ENCODE measurements at places on chromosomes 4 and X.

DNA sequence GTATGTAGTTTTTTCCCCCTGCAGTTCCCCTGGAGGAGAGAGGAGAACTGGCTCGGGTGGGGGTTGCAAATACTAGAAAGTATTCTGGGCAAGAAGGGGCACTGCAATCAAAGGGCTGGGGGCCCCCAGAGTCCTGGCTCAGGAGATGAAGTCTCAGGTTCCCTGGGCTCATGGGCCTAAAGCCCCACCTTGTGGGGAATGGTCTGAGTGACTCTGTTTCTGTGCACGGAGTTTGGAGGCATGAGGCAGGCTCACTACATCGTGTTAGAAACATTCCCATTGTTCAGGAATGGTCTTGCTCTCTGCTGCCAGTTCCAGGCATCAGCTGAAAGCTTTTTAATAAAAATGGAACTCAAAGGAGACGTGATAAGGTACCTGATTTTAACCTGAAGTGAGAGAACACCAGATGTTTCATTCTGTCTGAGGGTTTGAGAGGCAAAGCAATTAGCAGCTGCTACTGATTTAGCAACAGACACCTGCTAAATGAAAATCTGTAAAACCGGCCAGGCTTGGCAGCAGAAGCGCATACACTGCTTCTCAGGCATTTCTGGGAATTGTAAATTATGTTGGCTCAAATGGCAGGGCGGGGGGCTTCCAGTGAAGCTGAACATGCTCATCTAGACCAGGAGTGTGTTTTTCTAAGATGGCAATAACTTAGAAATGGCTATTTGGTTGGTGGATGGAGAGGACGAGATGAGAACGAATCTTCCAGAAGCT is 122.7 kb downstream of the TMEM164 start:
- DNase-seq, result no peak

- DNase-seq, result no peak
These were observed 621 bp upstream of the SUV39H1 start for GRCh38 chrX:48695925-48696300.

DNA sequence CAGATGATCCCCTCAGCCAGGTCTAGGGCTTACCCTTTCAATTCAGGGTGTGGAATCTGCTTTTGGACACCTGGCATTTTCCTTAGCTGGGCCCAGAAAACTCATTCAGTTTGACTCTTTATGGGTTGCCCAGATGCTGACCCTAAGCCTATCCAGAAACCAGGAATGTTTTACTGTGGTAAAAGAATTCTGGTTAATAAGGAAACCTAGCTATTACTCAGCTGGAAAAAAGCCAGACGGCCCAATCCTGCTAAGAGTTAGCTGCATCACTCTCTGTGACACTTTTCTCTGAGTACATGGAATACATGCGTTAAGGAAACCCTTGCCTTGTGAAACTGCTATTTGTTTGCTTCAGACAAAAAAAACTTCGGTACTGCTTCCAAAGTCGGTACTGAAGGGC is 28.0 kb downstream of the ING2 start:
- no peak for DNase-seq

- no peak for DNase-seq
These were observed 69.2 kb downstream of the SRPX start for GRCh38 chrX:38151441-38151840.

- DNase-seq, result no peak
These were observed 179.1 kb upstream of the KLHL4 start for GRCh38 chrX:87338510-87338909.

GRCh38 chr4:182843808-182844325 is 73.3 kb downstream of the DCTD start:
- DNase-seq, result no peak

DNA sequence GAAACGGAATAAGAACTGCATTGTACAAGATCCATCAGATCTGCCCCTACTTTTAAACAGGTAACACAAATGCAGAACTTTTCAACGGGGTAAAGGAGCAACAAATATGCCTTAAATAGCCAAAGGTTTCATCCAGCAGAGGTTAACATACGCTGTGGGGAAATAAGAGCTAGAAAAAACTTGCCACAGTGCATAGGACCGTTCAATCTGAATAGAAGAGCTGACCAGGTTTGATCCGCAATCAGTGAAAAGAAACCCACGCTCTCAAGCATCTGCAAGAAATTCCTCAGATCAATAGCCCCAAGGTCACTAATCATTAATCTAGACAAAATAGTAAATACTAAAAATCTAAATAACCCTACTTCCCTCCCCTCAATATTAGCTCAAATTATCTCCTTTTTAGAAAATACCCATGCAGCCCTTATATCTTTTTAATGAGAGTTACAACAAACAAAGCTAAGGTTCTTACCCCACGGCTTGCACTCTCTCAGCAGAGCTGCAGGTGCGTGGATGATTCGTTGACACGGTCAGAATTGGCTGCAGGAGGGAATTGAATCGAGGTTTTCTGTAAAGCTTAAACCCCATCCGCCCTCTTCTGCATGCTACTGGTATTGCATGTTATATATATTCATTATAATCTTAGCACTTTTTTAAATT is at the start of gene TLR10:
TSS of gene TLR10 (minus strand) at position 539 of the 657 bp plus-strand sequence. CDS start 7,400 bp downstream, outside the sequence.
- DNase-seq, result peak; percentile 12

GRCh38 chrX:35439034-35439660 is 359.0 kb upstream of the MAGEB16 start:
- no peak for DNase-seq

GRCh38 chr4:17924189-17924588 is 97.4 kb downstream of the LCORL start:
- DNase-seq, result no peak

GRCh38 chr4:138555584-138555983 is 313.4 kb upstream of the SLC7A11 start:
- no peak for DNase-seq

- DNase-seq, result no peak
These were observed 199.0 kb upstream of the MAMLD1 start for GRCh38 chrX:150163956-150164726.

GRCh38 chrX:135974279-135974856 is 580 bp upstream of the MMGT1 start:
- no peak for DNase-seq

DNA sequence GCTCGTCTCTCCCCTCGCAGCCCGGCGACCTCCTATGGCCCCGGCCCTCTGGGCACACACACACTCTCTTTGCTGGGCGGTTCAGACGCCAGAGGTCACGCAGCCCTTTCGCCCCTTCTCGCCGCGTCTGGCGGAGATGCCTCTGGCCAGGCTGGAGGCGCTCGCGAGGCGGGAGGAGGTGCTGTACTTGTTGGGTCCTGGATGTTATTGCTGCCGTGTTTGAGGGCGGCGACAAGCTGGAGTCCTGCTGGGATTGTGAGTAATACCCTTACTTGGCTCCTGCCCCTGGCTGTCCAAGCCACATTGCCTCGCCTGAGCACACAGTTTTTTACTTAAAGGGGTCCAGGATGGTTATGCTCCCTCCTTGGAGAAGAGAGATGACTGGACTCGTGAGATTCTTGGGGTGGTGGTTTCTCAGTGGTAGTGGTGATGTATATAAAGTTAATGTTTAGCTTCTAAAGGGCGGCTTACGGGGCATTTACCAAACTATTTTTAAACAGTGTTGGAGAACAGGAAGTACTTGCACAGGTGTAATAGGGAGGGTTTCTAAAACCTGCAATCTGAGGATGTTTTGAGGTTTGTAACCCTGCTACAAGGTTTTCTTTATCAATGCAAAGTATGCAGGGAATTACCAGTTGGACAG is 572 bp downstream of the USP53 start:
- DNase-seq, result peak; percentile 82

GRCh38 chr4:182147391-182147790 is 95.8 kb upstream of the TENM3 start:
- no peak for DNase-seq

DNA sequence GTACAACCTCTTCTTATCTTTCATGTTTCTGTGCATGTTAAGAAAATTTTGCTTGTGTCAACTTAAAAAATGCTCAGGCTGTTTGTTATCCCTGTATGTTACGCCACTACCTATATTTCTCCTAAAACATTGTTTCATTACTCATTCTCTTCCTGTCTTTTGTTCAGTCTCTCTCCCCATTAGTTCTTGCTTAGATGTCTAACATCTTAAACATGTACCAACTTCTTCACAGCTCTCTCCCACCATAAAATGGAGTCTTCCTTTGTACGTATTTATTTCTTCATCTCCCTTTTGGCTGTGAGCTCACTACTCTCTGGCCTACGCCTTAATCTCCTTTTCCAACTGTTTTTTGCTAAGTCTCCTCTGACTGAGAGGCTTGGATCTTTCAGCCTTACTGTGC is 36.4 kb downstream of the PCDH7 start:
- DNase-seq, result no peak

DNA sequence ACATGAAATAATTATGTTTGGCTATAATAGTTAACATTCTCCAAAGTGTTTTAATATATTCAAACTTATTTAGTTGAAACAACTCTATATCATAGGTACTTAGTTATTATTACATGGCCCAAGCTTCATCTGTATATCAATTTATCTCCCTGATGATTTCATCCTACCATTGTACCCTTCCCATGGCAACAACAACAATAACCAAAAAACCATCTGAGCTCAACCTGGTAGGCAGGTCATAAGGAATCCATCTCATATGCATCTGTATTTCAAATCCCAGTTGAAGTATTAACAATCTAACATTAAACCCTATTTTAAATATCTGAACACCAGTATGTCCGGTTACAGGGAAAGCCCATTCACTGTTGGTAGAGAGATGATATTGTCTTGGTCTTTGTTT is 33.1 kb upstream of the SLC7A11 start:
- no peak for DNase-seq

DNA sequence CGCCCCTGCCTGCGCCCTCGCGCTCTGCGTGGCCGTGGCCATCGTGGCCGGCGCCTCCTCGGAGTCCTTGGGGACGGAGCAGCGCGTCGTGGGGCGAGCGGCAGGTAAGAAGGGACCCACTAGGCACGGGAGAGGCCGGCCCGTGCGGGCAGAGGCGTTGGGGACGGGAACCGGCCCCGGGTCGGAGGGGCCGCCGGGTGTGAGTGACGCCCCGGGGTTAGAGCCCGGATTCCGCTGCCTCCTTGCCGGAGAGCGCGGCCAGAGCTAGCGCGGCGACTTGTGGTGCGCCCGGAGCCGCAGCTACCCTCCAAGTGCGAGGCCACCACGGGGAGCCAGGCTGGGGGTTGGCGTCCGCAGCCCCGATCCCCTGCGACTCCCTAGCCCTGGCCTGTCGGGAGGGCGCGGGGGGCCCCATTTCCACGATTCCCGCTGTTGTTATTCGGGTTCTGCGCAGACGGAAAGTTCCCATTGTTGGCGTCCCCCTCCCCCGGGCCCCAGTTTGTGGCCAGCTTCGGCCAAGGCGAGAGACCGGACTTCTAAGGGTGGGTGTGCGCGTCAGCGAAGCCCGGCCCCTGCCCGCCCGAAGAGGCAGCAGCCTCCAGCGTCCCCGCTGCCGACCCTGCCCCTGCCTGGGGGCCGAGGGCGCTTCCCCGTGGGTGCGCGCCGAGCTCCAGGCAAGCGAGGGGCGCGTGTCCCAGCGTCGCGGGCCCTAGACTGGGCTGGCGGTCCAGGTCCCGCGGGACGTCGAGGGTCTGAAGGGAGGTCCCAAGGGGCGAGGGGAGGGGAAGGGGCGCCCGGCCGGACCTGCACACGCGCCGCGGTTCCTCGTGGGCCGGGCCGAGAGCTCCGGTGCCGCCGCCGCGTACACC is 1.1 kb downstream of the FGFR3 start:
- DNase-seq, result no peak

DNA sequence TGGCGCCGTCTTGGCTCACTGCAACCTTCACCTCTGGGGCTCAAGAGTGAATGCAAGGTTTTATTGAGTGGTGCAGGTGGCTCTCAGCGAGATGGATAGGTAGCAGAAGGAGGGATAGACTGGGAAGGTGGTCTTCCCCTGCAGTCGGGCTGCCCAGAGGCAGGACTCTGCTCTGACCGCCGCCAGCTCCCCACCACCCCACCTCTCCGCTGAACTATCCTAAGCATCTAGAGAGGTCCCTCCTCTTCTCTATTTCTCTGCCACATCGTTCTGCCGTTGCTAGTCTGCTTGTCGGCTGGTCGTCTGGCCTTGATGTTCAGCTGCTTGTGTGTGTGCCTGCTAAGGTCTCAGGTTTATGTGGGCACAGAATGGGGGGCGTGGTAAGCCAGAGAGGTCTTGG is 54.5 kb upstream of the UGT2B15 start:
- DNase-seq, result no peak

- no peak for DNase-seq
These were observed 92.2 kb upstream of the GATB start for GRCh38 chr4:151853034-151853433.

DNA sequence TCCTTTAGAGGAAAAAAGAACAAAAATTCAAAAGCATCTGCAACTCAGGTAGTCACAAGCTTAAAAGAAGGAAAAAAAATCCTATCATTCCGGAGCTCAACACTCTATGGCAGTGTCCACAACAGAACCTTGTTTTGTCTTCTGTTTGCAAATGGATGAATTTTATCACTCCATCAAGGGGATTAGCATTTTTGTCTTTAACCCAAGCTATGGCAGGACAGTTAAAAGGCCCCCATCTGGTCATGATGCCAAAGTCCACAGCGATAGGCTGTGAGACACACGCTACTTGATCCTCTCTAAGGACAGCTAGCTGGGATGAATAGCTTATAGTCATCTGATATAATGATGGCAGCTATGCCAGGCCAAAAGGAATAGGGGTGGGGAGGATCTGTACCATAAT is 16.6 kb downstream of the AMER1 start:
- no peak for DNase-seq

DNA sequence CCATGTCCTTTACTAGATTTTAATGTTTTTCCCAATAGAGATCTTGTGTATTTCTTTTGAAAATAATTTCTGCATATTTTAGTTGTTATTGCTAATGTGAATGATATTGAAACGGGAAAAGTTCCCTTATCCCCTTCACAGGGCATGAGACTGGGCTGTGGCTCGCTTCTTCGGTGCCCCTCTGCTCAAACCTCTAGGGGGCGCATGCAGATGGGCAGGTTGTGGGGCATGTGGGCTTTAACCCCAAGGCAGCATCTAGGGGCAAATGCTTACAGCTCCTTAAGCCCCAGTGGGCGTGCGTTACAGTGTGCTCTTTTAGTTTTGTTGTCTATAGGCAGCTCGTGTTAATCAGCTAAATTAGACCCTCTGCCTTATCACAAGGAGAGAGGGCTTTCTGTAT is 194.7 kb downstream of the OPHN1 start:
- DNase-seq, result no peak

- DNase-seq, result no peak
These were observed 58.3 kb upstream of the HPGD start for GRCh38 chr4:174580597-174580996.

- no peak for DNase-seq
These were observed 72.2 kb upstream of the MXD4 start for GRCh38 chr4:2333916-2334644.

DNA sequence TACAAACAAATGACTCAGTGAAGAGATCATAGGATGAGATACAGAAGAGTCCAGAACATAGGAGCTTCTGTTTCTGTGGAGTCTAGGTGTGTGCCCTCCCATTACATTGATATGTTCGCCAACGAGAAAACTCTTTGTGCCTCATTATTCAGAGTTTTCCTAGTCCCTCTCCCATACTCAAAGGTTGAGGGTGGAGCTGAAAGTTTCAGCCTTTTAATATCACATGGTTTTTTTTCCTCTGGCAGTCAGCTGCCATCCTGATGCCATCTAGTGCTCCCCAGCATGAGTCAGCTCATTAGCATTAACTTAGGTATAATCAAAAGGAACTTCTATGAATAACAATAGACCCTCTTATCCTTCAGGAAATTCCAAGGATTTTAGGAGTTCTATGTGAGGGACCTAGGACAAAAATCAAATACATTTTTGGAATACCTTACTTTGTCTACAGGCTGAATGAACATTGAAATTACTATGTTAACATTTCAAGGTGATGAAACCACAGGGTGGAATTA is 559.6 kb upstream of the AMOT start:
- DNase-seq, result peak; percentile 77
